ENCODE measurements at places on chromosomes 4 and X.

DNA sequence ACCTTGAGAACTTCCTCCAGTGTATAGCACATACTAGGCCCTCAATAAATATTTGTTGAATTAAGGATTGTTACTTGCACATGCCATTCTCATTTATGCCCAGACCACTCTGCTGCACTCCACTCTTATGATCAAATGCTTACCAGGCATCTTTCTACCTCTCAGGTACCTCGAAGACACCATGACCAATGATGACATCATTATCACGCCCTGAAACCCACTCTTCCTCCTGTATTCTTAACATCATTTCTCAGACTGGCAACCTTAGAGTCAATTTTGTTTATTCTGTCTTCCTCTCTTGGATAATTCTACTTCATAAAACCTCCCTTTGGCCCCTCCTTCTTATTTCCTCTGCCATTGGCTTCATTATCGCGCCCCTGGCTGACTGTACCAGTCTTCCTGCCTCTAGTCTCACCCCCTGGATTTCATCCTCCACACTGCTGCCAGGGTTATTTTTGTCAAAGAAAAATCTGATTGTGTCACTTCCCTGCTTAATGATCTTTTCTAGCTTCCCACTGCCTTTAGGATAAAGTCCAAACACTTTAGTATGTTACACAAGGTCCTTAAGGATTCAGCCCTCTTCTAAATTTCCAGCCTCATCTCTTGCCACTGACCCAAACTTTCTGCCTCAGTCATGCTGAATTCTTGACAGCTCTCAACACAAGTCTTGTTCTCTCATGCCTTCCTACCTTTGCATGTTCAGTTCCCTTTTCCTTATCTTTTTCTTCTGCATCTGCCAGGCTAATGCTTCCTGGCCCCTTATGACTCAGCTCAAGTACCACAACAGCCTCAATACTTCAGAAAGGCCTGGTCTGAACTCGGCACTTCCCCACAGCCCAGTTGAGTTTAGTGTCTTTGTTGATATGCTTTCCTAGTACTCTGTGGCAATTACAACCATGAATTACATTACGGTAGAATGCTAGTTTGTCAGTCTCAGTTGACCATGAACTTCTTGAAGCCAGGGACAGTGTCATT lies 45.8 kb downstream of the HDAC8 start:
- no peak for DNase-seq

- DNase-seq: no peak
Measured at GRCh38 chr4:13527981-13528820, 16.1 kb downstream of the NKX3-2 start.

- DNase-seq: no peak
Measured at GRCh38 chr4:963276-964225, 9.8 kb downstream of the DGKQ start.

DNA sequence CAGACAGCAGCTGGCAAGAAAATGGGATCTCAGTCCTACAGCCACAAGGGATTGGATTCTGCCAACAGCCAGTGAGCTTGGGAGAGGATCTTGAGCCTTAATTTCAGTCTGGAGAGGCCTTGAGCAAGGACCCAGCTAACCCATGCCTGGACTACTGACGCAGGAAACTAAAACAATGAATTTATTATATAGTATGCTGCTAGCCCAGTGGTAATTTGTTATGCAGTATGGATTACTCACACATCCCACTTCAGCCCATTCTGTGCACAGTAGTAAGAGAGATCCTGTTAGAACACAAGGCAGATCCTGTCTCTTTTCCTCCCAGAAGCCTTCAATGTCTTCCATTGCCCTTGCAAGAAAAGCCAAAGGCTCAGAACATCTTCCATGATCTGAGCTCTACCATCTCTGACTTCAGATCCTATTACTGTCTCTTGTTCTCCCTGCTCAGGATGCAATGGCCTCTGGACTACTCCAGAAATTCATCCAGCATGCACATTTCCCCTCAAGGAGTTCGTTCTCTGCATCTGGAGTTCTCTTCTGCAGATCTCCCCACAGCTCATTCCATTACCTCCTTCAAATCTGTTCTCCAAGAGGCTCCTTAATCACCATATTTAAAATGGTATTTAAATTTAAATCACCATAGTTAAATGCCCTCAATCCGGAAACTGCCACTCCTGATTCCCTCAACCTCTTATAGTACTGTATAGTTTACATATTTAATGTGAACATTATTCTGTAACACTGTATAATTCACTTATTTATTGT lies 27.6 kb downstream of the SMIM20 start:
- no peak for DNase-seq

DNA sequence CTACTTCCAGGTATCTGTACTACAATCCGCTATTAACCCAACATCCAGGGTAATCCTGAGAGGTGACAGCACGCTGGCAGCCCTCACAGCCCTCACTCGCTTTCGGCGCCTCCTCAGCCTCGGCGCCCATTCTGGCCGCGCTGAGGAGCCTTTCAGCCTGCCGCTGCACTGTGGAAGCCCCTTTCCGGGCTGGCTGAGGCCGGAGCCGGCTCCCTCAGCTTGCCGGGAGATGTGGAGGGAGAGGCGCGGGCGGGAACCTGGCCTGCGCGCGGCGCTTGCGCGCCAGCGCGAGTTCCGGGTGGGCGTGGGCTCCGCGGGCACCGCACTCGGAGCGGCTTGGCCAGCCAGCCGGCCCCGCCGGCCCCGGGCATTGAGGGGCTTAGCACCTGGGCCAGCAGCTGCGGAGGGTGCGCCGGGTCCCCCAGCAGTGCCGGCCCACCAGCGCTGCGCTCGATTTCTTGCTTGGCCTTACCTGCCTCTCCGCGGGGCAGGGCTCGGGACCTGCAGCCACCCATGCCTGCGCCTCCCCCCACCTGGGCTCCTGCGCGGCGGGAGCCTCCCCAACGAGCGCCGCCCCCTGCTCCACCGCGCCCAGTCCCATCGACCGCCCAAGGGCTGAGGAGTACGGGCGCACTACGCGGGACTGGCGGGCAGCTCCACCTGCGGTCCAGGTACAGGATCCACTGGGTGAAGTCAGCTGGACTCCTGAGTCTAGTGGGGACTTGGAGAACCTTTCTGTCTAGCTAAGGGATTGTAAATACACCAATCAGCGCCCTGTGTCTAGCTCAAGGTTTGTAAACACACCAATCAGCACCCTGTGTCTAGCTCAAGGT lies 87.3 kb downstream of the PRSS12 start:
- DNase-seq: no peak

DNA sequence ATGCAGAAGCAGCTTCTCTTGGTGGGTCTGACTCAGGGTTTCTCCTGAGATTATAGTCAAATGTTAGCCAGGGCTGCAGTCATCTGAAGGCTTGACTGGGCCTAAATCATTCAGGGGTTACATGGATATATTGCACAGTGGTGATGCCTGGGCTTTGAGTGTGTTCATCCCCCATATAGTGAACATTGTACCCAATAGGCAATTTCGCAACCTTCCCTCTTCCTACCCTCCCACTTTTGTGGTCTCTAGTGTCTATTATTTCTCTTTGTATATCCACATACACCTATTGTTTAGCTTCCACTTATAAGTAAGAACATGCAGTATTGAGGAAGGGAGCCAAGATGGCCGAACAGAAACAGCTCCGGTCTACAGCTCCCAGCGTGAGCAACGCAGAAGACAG lies 90.3 kb upstream of the CAMK2D start:
- DNase-seq: no peak

DNA sequence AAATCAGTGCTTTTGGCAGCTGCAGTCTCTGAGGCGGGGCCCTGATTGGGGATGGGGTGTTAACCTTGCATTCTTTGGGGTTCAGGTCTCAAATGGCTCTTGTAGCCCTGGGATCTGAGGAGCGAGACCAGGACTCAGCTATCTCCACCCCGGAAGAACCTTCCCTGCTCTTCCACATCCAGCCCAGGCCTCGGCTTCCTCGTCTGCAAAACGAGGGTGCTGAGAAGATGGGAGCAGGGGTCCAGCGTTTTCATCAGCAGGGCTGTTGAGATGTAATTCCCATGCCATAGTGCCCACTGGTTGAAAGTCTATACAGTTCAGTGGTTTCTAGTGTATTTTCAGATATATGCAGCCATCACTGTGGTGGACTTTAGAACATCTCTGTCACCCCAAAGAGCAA lies 34.6 kb upstream of the WFS1 start:
- DNase-seq: no peak

DNA sequence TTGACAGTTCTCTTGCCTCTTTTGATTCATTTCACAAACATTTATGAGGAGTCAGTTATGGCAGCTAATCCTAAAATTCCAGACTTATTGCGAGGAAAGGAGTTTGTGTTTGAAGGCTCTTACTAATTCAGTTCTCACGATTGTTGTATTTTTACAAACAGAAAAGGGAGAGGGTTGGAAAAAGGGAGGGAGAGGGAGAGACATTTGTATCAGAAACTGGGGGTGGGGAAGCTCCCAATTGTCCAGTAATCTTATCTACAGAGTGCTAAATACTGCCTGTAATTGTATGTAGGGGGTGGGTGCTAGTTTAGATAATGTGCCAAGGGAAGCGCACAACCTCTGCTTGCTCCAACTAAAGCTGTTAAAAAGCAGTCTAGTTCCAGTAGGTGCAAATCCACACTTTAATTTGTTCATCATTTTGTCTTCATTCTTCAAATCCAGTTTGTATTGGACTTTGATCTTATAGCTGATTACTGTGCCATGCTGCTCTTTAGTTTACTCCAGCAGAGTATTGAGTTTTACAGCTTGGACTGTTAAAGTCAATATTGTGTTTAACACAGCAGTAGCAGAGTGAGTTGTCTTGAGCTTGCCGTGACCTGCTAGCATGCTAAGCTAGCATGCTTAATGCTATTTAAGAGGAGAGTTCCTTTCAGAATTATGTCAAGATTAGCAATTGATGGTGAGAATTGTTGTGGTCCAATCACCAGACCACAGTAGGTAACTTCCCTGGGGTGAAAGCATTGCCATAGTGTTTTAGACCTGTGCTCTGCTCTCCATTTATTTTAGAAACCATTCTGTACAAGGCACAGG lies 13.9 kb downstream of the FNIP2 start:
- peak; percentile 38 for DNase-seq

DNA sequence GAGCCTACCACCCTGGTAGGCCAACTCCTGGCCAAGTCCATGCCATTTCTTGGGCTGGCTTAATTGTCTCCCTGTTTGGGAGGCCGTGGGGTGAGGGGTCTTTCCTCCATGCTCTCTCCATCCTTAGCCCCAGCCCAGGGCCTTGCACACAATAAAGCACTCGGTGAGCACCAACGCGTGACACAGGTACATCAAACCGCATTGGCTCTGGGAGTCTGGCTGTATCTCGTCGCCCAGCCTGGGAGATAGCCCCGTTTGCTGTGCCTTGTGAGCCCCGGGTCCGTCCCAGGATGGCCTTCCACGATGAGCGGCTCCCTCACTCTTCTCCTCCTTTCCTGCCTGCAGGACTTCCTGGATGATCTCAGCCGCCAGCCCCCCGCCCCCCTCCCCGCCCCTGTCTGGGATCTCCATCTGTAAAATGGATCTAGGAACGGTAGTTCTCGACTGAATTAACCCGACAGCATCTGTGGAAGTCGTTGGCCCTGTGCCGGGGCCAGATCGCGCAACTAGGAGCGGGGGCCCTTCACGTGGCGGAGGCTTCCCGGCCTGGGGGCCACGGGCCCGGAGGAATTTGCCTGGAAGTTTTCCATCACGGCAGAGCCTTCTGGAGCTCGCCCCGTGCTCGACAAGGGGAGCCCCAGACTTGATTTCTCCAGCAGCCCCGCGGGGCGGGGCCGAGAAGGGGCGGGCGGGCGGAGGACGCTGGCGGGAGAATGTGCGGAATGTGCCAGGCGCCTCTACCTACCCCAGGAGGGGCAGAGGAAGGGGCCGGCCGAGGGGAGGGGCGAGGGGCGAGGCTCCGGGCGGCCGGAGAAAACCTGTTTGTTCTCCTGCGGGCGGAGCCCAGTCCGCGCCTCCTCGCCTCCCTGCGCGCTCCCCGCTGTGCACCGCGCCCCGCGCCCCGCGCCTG lies at the start of gene ZNF185:
Gene ZNF185 (plus strand): TSS at position 846 of the 910 bp plus-strand sequence. CDS start 16,423 bp downstream, outside the sequence.
- DNase-seq: peak; percentile 41

DNA sequence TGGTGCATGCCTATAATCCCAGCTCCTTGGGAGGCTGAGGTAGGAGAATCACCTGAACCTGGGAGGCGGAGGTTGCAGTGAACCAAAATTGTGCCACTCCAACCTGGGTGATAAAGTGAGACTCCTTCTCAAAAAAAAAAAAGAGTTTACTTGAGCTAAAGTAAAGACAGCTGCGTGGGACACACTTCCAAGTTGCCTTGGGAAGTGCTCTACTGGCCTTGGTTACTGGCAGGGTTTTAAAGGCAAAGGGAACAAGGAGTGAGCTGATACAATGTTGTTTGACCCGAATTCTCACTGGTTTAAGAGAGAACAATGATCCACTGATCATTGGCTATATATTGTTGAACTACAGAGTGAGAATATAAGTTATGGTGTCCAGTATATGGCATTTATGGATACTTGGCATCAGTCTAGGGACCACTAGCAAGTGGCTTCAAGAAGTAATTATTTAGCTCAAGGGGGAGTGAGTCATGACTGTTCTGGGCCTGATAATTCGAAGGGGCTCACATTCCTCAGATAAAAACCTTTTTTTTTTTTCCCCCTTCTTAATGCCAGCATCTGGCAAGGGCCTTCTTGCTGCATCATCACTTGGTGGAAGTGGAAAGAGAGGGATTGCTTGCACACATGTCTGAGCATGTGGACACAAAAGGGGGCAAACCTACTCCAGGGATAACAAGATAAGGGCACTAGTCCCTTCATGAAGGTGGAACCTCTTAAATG lies 32.3 kb downstream of the GRK4 start:
- no peak for DNase-seq

DNA sequence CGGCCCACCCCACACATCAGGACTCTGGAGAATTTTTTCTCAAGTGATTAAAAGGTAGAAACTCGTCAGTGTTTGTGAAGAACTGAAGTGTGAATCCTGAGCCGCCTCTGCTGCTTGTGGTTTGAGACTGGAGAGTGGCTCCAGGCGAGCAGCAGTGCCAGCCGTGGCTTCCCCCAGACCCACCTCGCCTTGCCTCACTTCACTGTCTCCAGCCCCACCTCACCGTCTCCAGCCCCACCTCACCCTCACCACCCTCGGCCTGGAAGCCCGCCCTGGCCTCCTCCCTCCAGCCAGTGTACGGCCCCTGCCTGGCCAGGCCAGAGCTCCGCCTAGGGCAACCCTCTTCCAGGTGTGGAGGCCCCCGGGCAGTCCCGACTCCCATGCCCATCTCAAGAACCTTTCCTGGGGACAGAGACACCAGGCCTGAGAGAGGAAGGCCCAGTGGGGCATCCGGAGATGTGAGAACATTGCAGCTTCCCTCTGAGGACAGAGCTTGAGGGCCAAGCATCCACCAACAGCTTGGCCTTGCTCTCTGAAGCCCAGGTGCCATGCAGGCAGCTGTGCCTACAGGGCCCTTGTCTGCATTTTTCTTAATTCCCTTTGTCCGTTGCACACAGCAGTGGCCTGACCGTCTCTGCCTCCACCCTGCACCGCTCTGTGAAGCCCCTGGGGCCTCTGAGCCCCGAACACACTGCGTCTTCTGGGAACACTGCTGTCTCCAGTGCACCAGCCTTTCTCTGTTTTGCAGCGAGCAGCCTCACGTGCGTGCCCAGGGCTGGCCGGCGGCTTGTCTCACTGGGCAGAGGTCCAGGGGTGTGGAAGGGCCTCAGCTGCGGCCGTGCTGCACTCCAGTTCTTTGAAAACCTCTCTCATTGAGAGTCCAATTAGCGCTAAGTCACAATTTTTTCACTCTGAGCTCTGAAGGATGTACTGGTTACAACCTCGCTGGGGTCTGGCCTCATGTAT lies 13.8 kb downstream of the SH3BP2 start:
- no peak for DNase-seq

Measured in fibroblast of skin of abdomen (primary cell).